ENCODE measurements at places on chromosomes 11 and 22.

DNA sequence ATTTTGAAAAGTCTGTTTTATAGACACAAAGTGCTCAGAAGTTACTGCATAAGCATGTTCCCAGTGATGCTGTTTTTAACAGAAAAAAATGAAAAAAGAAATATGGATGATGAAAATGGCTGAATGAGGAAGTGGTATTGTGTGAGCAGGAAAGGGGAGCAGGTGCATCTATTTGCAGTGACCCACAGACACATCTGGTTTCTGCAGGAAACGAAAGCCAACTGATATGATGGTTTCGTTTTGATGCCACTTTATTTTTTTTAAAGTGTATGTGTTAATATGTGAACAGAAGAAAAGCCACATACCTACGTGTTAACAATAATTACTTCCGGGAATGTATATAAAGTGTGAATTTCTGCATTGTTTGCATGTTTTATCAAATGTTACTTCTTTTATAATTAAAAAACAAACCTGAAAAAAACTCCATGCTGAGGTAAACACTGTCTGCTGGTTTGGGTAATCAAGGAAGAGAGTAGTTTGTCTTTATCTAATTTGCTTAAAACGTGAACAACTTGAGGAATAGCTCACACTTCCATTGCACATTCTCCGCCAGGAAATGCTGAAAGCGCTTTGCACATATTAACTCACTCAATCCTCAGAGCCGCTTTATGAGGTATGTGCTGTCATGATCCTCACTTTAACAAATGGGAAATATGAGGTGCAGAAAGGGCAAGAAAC lies 1335.9 kb downstream of the TBC1D22A start:
- no peak for DNase-seq

GRCh38 chr11:95739108-95739938 lies 50.3 kb downstream of the FAM76B start:
- DNase-seq, result no peak

- DNase-seq, result no peak
These were observed 5.9 kb downstream of the PHOX2A start for GRCh38 chr11:72238040-72238450.

DNA sequence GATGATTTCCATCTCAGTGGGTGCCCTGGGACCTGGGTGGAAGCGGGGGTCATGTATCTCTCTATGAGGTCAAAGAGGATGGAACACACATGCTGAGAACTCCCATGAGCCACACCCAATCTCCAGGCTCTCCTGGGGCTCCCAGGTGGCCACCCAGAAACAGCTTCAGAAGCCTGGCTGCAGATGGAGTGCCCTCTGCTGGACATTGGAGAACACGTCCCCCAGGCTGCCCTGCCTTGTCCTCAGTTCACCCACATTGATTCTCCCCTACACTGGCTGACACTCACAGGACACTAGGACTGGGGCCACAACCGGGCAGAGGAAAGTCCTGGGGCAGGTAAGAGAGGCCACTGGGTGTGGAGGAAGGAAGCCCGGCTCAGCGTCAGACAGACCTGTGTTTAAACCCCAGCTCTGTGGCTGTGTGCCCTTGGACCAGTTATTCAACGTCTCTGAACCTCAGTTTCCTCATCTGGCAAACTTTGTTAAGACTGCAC lies 4.5 kb upstream of the NOL12 start:
- peak; percentile 18 for DNase-seq

GRCh38 chr22:46293577-46294260 lies 3.0 kb upstream of the GTSE1 start:
- no peak for DNase-seq

DNA sequence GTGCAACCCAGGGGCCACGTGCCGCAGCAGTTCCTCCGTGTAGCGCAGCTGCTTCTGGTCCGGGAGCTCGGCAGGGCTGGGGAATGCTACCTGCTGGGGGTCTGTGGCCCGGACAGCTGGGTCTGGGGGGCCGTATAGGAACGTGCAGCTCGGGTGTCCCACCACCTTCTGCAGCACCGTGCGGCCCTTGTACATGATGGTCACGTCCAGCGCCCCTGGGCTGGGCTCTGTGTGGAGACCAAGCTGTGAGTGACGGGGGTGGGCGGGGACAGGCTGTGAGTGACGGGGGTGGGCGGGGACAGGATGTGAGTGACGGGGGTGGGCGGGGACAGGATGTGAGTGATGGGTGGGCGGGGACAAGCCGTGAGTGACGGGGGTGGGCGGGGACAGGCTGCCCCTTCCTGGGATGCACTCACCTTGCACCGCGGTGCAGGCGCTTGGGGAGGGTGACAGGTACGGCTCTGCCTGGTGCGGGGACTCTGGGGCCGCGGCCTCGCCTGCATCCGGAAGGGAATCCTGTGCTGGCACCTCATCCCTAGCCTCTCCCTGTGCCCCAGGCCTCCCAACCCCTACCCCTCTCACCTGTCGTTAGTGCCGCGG lies 2.3 kb downstream of the IRF7 start:
- no peak for DNase-seq

- no peak for DNase-seq
These were observed 63.0 kb upstream of the THY1 start for GRCh38 chr11:119486016-119486415.

DNA sequence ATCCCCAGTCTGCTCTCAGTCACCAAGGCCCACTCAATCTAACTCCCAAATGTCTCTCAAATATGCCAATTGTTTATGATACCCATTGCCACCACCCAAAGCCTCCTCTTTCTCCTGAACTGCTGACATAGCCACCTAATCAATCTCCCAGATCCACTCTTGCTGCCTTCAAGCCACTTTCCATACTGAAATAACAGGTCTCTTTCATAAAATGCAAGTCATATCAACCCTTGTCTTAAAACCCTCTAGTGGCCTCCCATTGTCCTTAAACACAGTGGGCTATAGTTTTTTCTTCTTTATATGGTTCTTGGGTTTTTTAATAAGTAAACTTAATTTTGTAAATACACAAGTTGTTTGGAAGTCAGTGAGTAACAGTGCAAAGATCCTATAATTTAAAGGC lies 155.2 kb upstream of the ZC3H12C start:
- no peak for DNase-seq

DNA sequence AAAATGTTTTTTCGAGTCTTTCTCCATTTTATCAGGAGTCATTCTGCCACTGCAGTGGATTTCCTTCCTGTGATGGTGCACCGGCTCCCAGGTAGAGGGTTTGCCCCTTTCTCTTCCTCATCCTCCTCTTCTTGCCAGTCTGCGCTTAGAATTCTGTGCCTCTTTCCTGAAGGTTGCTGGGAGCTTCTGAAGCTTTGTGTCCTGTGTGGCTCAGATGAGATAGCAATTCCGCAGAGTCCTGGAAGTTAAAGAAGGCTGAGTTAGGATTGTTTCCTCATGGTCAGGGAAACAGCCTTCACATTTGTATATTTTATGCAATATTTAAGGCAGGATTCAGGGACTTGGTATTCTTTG lies 264 bp downstream of the BCO2 start:
- DNase-seq, result no peak

DNA sequence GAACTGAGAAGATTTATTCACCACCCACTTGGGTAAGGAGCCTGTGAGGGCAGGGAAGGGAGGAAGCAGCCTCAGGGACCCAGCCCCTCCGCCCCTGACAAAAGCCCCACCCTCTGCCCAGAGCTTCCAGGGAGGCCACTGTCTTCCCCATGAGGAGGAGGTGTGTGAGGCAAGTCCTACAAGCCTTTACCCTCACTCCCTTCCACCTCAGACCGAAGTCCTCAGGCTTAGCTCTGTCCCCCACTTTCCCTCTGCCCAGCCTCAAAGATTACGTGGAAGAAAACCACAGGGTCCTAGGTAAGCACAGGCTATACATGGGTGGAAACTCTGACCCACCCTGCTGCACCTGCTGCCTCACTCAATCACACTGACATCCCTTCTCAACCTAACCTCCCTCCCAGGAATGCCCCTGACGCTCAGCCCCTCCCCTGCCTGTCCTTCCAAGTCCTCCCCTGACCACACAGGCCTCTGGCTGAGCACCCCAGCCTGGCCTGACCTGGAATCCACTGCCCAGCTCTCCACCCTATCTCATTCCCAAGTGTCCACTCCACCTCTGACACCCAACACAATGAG lies 3.6 kb upstream of the ARAP1 start:
- DNase-seq, result no peak

Measured in NCI-H1436 treated with DMSO at 0.1 percent for 48 hours (cell line).